ENCODE measurements at places on chromosomes 12 and 14. TPM values are rescaled to one million over a fixed set of nuclear protein-coding genes. Genes with fewer than 3 reads are reported as not detected.

DNA sequence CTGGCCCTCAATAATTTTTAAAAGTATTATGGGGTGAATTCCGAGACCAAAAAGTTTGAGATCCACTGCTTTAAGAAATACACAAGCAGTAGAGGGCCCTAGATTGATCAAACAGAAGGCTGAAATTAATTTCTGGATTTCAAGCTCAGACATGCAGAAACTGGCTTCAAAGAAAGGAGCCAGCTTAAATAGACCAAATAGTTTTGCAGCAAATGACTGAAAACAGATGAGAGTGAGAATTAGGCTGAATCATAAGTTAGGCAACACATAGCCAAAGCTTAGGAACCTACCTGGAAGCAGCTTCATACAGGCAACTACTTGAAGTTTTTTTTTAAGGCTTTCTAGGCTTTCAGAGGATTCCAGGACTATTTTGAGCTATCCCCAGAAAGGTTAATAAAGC lies 12.4 kb downstream of the ATF7 start:
- no peak for DNase-seq

GRCh38 chr14:102234331-102235264 lies 70.4 kb downstream of the MOK start:
- no peak for DNase-seq

POTEG gene
- not detected for total RNA-seq

CCNT1 gene
- 30.1 TPM for total RNA-seq

PWP1 gene
- 22.7 TPM for total RNA-seq

Data from mucosa of gallbladder (tissue), 1 donor.